ENCODE measurements at places on chromosomes 13 and 19.

- DNase-seq: no peak
Measured at GRCh38 chr19:37954421-37954874, 47.4 kb downstream of the SIPA1L3 start.

DNA sequence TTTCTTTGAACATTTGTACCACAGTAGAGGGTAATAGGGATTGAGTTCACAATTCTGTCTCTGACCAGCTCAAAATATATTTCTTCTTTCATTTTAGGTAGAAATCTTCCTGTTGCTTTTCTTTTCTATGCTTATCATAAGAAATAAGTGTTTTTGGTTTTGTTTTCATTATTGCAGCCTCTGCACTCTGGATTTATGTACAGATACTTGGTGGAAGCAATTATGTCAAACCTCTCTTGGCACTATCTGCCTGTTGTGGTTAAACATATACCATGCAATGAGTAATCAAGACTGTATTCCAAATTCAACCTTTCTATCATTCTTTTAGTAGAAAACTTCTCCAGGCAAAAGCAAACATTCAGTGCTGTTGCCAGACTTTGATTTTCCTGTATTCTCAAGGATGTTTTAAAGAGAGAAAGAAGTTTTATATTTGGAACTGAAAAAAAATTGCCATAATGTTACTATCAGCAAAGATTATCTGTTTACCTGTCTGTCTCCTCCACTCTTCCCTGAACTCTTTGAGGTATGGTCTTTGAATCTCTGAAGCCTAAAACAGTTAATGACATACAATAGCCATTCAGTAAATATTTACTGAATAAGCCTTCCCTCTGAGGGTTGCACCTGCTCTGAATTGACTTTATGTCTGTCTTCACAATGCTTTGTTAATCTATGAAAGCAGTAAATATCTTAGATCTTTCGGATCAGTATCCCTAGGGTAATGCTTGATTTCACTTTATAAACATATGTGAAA lies 612.5 kb upstream of the PRR20A start:
- no peak for DNase-seq

DNA sequence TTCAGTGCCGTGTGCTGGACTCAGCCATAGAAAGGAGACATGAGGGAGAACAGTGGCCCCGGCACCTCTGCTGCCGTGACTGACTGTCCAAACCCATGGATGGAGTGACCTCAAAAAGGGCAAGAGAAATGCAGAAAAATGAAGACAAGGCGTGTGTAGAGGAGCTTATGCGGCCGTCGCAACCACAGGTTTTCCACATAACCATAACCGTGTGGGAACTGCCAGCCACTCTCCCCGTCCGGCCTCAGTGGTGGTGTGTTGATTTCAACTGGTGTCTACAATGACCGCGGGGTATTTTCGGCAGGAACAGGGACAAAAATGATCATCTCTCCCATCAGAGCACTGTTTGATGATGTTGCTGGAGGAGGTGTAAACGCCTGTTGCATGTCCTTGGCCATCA lies 42.9 kb upstream of the F7 start:
- DNase-seq: no peak

DNA sequence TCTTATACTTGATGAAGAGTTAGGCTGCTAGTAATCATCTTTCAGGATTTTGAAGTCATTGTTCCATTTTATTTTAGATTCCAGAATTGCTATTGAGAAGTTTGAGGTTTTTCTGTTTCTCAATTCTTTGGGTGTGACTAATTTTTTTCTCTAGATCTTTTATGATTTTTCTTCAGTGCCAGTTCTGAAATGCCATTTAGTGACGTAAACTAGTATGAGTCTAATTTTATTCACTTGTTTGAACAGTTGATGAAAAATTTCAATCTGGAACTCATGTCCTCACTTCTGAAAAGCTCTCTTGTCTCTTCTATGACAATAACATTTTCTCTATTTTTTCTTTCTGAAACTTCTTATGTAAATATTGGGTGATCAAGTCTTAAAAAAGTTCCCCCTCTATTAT lies 188.5 kb upstream of the HTR2A start:
- no peak for DNase-seq

DNA sequence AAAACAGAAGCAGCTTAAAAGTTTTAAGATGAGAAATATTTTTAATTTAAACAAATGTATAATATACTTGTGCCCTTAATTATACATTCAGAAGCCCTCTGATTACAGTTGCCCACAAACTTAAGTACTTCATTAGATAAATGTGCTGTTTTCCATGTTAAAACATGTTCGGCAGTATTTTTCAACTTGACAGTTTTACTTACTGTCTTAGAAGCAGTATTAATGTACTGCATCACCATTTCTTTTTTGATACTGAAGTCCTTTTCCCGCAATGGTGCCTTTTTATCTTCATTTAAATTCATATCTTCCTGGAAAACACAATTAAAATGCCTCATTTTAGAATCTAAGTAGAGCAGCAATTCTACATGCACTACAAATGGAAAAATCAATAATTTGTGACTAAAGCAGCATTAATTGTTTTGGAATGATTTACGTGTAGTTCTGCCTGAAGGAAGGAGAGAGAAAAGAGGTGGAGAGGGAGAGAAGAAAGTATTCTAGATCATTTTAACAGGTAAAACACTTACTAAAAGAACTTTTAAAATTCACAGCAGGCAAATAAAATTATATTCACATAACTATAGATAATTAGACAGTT lies 70.2 kb downstream of the DIAPH3 start:
- DNase-seq: no peak

Measured in activated CD4-positive, alpha-beta memory T cell treated with anti-CD3 and anti-CD28 coated beads, Interleukin-2, amount 10 ng/mL, durations not matched to agents 7 days and 5 days (primary cell).